ENCODE measurements at places on chromosomes 5 and 9.

- no peak for DNase-seq
These were observed 19.5 kb downstream of the RALGDS start for GRCh38 chr9:133101356-133102189.

DNA sequence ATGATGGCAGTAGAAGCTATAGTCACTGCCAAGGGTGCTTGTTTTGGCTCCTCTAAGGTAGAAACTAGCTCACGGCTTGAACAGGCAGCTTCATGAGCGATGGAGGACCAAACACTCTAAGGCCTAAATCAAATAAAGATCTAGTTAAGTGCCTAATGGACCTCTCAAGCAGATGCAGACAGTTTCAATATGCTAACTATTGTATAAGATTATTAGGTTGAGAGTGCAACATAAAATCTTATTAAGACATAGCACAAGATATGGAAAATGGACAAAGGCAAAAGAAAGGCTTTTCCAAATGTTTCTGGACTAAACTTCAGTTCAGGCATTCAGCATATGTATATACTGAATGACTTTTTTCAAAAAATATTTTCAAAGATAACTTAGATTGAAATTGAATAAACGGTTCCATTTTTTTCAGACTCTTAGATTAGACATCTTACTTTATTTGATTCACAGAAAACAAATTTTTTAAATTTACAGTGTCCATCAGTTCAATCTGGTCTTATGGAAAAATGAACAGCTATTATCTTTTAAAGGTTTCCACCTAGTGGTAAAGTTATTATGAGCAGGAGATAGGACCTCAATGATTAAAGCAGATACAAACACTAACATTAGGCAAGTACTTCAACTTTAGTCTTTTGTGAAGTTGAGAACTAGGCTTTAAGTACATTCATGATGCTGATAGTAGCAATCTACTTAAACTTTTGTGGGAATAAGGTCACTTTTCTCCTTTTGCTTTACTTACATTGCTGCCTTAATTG, 1167.7 kb downstream of the MAT2B start:
- DNase-seq, result peak; percentile 22

DNA sequence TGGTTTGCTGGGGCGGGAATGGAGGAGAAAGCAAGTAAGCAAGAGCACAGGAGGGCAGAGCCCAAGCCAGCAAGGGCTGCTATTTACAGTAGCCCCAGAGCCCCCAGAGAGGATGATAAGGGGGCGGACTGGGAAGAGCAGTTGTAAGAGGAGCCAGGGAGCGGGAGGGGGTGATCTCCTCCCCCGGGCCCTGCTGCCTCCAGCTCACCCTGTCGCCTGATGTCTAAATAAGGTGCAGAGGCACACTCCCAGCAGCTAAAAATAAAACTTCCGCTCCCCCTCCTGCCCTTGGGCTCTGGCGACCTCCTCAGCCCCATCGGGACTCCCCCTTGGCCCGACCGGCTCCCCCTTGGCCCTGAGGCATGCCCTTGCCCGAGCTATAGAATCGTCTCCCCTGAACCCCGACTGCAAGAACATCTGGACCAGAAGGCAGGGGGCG, 14.4 kb upstream of the CCDC69 start:
- DNase-seq, result no peak

GRCh38 chr9:131735238-131736128, 4.4 kb downstream of the RAPGEF1 start:
- no peak for DNase-seq

DNA sequence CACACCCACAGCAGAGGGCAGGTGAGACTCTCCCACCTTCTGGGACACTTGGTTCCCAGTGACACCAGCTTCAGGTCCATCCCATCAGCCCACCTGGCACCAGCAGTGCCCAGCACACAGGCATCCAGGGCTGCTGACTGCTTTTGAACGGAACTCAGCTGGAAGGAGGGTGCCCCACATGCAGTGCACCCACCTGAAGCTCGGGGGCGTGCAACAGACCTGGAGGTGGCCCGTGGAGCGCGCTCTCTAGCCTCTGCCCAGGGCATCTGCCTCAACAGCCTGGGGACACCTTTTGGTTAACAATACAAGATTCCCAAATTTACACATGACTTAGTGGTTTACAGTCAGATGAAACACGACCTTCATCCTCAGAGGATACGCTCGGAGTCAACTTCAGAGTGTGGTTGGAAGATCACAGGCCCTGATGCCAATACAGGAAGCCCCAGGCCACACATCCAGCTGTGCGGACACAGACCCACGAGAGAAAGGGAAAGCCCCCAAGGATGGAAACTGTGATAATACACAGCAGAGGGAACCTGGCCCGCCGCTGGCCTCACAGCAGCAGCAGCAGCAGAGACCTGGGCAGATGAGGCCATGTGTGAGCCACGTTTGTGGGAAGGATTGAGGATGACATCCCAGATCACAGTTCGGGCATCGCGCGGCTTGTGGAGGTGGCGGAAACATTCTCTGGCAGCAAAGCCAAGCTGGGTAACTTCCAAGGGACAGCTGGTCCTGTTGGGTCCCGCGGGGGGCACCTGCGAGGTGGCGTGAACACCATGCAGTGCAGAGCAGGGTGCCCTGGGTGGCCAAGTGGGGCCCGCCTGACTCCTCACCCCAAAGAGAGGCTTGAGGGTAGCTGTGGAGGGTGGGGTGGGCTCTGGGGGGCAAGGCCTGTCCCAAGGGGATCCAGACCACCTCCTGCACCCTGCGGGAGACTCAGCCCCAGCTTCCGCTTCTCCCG, 64.0 kb downstream of the SECISBP2 start:
- DNase-seq, result no peak

DNA sequence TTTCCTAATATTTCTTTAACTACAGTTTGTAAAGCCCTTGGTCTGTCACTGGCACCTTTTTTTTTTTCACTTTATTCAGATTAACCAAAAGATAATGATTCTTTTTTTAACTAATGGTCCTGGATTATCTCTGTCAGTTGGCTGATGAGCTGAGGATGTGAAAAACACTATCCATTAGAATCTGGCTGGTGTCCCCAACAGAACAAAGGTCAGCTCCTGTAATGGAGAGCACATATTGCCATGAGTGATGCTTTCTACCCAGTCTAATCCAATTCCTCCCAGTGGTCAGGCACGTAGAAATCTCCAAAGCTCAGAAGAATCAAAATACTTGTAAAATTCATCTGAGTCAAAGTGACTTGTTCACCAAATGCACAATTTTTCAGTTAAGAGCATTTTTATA, 491.7 kb upstream of the PIK3R1 start:
- DNase-seq, result no peak

GRCh38 chr9:138097501-138097991, 220.0 kb downstream of the CACNA1B start:
- DNase-seq, result no peak

- no peak for DNase-seq
These were observed 449.2 kb upstream of the ACTBL2 start for GRCh38 chr5:57931807-57932206.

GRCh38 chr9:119177196-119177595, 192.0 kb downstream of the BRINP1 start:
- no peak for DNase-seq

- no peak for DNase-seq
These were observed 39.2 kb upstream of the EQTN start for GRCh38 chr9:27336126-27336525.

- no peak for DNase-seq
These were observed 18.8 kb upstream of the FCN2 start for GRCh38 chr9:134861595-134862334.

DNA sequence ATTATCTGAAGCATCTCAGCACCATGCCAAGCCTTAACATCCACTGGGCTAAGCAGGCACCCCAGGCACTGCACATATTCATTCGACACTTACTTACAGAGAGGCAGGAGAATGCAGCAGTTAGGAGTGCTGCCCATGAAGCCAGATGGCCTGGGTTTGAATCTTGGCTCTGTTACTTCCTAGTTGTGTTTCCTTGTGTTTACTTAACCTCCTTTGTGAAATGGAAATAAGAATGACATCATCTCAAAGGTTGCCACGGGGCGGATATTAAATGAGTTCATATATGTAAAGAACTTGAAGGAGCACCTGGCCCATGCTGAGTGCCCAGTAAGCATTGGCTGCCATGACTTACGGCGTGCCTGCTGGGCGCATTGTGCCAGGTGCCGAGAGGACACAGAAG, 565.2 kb downstream of the CDK5RAP2 start:
- DNase-seq, result no peak

- DNase-seq, result no peak
These were observed 649.4 kb downstream of the CDH9 start for GRCh38 chr5:26388976-26389375.

GRCh38 chr9:14783358-14783757, 60.8 kb upstream of the CER1 start:
- DNase-seq, result no peak

- DNase-seq, result peak; percentile 26
These were observed 36.9 kb downstream of the G3BP1 start for GRCh38 chr5:151808451-151809169.

DNA sequence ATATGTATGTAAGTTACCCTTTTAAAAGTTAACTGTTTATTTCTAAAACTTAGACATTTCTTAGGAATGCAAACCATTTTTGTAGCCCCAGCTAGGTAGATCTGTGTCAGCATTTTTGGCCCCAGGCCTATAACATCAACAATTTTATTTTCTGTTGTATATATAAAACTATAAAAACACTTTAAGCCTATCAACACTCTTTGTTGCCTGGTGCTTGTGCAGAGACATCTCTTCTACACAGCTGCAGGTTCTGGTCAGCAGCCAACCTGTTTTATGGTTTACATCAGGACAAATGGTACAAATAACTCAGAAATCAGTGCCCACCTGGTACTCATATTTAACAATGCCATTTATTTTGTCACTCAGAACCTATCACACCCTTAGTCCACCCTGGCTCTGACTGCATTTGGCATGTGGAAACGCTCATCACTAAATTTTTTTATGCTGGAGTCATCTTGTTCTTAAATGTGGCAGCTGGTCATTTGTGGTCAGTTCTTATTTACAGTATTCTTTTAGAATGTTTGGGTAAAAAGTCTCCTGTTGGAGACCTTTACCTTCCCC, 173.4 kb downstream of the DNAH5 start:
- peak; percentile 23 for DNase-seq

GRCh38 chr9:90445391-90445790, 197.2 kb downstream of the DIRAS2 start:
- no peak for DNase-seq

GRCh38 chr5:96083361-96083881, 121.8 kb upstream of the ELL2 start:
- DNase-seq, result no peak

DNA sequence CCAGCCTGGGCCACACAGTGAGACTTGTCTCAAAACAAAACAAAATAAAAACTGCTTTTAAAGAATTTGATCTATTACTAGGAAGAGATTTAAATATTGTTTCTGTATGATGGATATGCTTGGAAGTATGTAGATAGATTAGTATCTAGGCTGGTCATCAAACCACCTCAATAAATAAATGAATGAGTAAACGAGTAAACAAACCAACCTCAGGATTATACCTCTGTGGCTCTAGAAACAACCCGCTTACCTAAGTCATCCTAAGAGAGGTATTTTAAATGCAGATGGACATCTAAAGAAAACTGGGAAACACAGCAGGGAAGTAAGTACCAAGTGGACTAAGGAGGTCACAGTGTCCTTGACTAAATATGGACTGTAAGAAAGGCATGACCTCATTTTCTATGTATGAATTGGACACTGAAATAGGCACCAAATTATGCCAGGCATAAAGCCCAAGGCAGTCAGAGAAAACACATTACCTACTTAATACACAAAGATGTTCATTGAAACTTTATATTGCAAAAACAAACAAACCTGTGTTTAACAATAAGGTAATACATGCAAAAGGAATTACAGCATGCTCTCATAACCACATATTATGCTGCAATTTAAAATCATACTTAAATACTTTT, 7.3 kb downstream of the ANKH start:
- DNase-seq, result no peak

GRCh38 chr5:112923148-112923917, 1.3 kb upstream of the REEP5 start:
- DNase-seq, result no peak

- DNase-seq, result no peak
These were observed 133.5 kb downstream of the CD180 start for GRCh38 chr5:67063055-67063454.

GRCh38 chr5:75567710-75568109, 43.5 kb upstream of the ANKDD1B start:
- peak; percentile 37 for DNase-seq

GRCh38 chr5:148208226-148208625, 5.4 kb downstream of the SPINK6 start:
- DNase-seq, result no peak

All from fibroblast of upper back skin (primary cell).